ENCODE measurements at places on chromosomes 3 and 15.

DNA sequence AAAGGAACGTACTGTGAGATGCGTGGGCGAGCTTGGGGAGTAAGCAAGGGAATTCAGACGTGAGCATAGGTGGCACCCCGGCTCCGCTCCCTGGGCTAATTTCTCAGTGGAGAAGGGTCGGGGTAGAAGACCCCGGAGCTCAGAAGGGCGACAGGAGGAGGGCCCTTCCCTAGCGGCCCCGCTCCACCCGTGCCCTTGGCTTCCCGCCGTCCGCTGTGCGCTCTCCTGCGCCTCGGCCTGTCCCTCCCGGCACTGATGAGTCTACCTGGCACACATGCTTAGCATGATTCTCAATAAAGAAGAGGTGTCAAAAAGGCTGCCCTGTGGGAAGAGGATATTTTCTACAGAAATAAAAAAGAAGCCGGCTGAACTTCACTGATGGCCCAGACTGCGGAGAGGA, 292.7 kb downstream of the OCA2 start:
- DNase-seq: no peak

DNA sequence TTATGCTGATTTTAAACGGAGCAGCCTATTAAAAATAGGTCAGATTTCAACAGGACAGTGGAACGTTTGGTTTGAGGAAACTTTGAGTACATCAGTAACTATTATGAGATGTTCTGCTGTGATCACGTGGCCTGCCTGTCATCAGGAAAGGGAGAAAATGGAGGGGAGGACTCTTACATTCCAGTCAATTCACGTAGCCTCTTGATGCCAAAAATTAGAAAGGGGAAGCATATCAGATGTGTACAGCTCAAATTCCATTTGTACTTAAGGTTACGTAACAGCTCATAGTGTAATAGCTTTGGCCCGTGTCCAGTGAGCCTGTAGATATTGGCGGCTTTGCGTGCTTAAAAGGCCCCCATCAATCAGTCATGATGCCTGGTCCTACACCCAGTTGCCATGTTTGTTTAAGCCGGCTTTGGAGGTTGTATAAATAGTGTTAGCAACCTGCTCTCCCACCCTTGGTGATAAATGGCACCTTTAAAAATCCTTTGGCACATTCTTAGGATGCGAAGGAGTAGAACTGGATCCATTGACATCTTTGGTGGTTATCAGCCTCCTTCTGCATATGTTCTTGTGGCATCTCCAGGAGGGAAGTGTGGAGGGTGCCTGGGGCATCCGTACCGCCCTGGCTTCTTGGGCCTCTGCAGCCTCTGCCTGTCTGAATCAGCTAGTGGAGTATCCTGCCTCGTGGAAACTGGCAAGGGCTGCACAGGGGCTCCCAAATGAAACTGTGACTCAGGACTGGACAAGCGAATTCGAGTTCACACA, 163.9 kb downstream of the THSD4 start:
- DNase-seq: no peak

DNA sequence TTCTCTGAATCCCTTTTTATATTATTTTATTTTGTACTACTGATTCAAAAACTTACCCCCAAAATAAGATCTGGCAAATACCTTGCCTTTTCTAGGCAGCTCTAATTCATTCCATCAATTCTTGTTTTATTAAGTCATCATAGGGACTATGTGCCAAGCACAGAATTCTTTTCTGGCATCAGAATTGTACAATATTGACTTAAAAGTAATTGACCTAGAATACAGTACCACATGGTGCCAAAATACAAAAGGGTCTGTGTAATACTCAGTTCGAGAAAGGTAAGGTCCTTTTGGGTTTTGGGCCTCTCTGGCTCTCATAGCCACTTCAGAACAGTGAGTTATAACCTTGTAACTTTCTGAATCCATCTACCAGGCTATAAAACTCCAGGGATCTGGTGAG, 46.2 kb downstream of the KBTBD8 start:
- DNase-seq: no peak

GRCh38 chr15:83767741-83768140, 113.8 kb downstream of the ADAMTSL3 start:
- DNase-seq: no peak

- DNase-seq: peak; percentile 64
Measured at GRCh38 chr3:50246517-50246954, 10.5 kb downstream of the GNAI2 start.

GRCh38 chr3:24648063-24648462, 153.4 kb upstream of the THRB start:
- no peak for DNase-seq

DNA sequence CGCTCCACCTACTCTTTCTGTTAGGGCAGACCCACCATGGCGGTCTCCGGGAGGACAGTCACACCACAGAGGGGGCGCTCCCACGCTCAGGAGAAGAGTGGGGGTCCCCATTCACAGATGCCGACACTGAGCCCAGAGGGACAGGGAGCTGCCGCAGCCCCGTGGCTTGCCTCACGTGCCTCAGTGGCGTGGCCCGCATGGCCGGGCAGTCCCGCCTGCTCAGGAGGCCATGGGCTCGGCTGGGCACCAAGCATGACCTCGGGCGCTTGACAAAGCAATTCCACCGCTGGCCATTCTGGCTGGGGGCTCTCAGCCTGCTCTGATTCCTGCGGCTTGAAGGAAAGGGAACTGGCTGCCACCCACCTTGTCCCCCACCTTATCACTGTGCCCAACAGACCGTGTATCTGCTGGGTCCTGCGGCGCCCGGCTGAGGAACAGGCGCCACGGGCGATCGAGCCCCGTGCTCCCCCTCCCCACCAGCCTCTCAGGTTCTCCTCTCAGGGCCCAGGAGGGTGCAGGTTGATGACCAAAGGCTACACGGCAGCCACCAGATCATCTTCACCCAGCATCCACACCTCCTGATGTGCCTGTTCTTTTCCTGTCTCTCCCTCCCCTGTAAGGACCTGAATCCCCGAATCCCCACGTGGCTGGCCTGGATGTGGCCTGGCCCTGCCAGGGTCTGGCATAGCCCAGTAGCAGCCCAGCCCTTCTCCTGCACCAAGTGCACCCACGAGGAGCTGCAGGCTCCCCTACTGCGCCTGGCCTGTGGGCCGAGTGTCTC, 20.7 kb downstream of the CYFIP1 start:
- DNase-seq: no peak

DNA sequence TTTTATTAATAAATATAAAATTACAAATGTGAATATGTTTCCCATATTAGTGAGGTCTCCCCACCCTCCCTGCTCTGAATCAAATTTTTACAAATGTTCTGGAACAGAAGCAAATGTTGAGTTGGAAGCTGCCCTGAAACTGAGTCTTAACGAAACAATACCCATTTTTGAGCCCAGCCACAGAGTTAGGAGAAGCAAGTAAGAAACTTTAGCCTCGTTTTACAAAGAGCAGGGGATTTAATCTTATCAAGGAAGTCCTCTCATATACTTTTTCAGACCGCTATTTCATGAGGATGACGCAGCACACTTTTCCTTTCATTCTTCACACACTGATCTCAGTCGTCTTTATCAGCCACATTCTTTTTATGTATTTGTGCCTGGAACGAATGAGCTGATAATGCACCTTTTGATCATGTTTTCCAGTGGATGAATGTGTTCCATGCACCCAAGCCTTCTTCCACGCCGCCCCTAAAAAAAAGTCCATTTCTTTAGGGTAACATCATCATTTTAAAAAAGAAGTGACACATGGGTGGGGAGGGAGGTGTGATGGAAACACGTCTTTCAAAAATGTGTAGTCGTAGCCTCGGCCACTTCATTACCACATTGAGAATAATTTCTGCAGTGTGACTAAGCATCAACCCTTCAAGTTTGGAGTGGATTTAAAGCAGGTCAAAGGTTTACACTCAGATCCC, 48.1 kb downstream of the SETMAR start:
- DNase-seq: no peak

DNA sequence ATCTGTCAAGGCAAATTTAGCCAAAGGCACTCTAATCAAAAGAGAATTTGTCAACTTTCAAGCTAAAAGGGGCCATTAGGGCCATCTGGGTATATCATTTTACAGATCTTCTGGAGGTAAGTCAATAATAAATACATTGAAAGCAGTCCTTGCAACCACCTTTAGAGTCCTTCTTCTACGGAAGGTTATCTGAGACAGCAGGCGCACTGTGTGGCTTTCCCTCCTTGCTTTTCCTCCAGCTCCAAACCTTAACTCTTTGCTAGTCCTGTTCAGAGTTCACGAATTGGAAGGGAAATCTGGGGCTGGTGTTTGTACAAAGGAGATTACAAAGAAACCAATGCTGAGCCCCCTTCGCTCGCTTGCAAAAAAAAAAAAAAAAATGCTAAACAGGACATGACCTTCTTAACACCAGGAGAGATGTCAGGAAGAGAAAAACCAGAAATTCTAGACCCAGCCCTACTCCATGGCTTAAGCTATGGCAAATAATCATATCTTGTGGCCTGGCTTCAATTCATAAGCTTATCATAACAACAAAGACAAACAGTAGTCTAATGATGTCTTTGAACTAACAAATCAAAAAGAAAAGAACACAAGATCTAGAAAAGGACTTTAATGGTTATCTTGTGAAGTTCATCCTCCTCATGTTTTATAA, 215.7 kb downstream of the STT3B start:
- DNase-seq: no peak

- DNase-seq: no peak
Measured at GRCh38 chr3:13419505-13420044, 547 bp downstream of the NUP210 start.

DNA sequence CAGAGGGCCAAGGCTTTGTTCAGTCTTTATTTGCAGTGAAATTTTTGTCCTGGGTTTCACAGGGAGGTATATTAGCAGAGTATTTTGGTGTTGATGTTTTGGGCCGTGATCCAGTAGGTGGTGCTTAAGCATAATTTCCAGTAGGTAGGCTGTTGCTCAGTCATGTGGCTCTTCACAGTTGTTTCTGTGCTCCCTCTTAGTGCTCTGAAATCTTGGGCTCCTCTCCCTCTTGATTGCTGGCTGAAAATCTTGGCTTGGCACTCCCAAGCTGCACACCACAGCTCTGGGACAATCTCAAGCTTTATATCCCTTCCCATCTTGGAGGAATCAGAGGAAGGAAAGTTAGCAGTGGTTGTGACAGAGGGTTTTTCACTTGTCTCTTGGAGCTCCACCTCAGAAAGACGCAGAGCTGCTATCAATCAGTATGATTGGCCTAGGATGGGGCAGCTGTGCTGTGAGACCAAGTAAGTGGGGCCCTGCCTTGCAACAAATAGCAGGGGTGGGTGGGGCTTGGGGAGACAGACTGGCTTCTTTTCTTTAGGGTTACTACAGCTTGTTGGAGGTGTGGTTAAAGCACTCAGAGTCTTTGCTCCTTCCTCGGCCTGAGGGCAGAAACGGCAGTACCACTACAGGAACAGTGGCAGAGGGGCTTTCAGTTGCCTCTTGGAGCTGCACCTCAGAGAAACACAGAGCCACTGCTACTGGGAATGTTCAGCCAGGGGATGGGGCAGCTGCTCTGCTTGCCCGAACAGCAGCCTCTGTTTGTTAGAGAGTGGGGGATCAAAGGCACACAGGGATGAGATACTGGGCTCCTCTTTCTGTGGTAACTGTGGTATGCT, 627.0 kb downstream of the SI start:
- no peak for DNase-seq
